ENCODE measurements at places on chromosomes 5 and 9. TPM values are rescaled to one million over a fixed set of nuclear protein-coding genes. Genes with fewer than 3 reads are reported as not detected.

DNA sequence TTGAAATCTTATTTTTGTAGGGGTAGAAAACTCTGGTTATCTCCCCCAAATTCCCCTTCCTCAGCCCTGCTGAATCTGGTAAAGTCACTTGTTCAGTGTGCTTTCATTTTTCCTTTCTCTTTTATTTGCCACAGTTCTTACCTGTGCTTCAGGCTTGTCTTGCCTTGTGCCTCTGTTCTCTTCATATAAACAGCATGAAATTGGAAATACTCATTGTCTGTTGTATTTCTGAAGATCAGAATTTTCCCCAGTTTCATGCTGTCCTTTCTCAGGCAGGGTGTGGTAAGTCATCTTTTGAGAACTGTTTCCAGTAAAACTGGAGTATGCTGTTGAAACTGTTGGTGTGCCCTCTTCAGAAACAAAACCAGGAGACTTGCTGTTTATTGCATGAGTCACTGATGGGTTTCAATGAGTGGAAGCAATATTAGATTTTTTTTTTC is 7.0 kb downstream of the PAM start:
- DNase-seq, result peak; percentile 69

- DNase-seq, result no peak
These were observed 110.2 kb upstream of the LMX1B start for GRCh38 chr9:126503333-126504085.

DNA sequence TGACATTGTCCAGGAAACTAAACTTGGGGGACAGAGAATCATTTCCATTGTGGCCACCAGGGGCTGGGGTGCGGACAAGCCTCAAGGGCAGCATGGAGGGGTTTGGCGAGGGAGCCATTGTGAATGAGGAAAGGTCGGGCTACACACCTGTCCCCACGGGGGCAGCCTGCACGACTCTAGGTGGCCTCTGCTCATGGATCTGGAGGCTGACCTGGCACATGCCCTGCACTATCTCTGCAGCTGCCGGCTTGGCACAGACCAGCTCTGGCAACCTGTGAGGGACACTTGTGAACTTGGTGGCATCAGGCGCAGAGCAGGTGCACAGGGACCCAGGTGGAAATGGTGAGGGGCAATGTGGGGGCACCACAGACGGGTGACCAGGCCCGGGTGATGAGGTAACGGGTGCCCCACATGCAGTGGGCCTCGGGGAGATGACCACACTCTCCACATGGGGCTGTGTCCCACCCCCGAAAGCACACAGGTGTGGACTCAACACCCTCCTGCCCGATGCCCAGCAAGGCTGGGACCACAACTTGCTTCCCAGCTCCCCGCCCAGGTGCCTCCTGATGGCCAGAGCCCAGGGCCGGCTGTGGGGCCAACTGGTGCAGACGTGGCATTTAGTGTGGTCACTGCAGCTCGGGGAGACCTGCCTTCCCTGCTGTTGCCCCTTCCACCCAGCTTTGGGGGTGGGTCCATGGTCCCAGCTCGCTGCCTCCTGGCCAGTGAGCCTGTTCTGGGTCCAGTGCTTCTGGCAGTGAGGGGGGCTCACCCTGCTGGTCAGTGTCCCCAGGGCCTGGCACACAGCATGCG is 60.9 kb upstream of the UBAC1 start:
- no peak for DNase-seq

- no peak for DNase-seq
These were observed 190.9 kb downstream of the FSTL4 start for GRCh38 chr5:133421394-133421793.

DNA sequence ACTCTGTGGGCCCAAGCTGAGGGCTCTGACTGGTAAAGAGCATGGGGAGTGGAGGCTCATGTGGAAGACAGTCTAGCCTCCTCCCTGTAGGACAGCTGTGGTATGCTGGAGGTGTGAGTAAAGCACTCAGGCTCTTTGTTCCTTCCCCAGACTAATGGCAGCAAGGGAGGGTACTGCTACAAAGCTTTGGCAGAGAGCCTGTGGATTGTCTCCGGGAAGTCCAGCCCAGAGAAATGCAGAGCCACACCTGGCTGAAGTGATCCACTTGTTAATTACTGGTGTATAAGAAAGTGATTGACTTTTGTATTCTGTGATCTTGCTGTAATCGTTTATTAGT is 161.7 kb downstream of the OXCT1 start:
- no peak for DNase-seq

DNA sequence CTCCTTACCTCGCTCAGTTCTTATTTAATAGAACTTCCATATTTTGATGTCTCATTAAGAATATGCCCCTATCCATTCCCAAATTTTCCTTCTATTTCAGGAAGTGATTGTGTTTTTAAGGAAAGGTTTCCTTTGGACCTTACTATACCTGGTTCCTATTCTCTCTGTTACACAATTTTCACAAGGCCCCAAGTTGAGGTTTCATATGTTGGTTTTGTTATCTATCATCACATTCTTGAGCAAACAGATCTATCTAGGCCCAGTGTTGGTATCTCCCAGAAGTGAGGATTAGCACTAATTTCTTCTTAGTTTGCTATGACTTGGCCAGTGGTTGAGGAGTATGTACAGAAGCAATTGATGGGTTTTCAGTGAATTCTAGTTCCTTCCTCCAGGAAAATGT is 41.5 kb downstream of the ALG2 start:
- DNase-seq, result no peak

DNA sequence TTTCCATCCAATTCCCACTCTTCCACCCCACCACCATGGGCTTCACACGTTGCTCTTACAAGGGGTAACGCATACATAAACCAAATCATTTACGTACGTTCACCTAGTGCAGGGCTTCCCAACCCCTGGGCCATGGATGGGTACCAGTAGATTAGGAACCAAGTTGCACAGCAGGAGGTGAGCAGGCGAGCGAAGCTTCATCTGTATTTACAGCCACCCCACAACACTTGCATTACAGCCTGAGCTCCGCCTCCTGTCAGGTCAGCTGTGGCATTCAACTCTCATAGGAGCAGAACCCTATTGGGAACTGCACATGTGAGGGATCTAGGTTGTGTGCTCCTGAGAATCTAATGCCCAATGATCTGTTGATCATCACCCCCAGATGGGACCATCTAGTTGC is 82.3 kb downstream of the CEMIP2 start:
- no peak for DNase-seq

- DNase-seq, result no peak
These were observed 209.1 kb downstream of the ADGRV1 start for GRCh38 chr5:90767710-90768109.

DNA sequence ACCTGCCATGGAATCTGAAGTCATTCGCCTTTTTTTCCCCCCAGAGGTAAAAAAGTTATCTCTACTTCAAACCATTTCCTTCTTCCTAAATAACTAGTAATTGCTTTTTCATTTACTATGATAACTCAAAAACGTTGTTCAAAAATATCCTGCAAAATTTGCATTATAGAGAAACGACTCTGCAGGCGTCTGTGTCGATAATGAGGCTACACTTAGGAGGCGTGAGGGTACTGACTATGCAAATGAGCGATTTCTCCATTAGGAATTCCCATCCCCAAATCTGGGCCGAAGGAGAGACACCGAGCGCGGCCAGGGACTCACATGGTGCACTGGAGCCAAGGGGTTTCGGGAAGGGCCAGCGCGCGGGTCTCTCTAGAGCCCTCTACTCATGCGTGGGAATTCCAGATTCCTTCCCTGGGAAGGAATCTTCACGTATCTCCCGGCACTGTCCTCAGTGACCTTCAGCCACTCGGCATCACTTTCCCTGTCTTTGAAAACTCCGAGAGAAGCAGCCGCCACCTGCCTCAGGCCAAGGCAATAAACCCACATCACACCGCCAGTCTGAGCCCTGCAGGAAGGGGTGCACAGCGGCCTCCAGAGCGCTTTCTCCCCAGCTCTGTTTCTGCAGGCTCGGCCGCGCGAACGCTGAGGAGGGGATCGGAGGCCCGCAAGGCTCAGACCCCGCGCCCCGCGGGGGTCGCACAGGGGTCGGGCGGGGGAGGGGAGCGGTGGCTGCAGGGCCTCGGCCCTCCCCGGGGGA is 718 bp upstream of the DENND4C start:
- peak; percentile 90 for DNase-seq

DNA sequence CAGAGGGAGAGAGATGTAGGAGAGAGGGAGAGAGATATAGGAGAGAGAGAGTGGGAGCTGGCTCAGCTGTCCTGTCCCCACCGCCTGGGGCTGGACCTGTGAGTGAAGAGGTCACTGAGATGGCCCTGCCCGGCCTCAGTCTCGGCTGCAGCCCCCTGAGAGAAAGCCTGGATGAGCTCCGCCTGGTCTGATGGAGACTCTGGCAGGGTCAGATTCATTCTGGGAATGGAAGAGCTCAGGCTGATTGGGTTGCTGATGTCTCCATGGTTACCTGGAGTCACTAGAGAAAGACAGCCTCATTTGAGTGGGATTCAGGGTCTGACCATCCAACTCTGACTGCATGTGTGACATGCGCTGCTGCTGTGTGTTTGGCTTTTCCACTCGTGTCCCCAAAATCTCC is 27.1 kb upstream of the SEMA4D start:
- no peak for DNase-seq

GRCh38 chr5:163841-164240 is 27.5 kb upstream of the LRRC14B start:
- no peak for DNase-seq

GRCh38 chr9:133514460-133515239 is 10.1 kb downstream of the MYMK start:
- no peak for DNase-seq

DNA sequence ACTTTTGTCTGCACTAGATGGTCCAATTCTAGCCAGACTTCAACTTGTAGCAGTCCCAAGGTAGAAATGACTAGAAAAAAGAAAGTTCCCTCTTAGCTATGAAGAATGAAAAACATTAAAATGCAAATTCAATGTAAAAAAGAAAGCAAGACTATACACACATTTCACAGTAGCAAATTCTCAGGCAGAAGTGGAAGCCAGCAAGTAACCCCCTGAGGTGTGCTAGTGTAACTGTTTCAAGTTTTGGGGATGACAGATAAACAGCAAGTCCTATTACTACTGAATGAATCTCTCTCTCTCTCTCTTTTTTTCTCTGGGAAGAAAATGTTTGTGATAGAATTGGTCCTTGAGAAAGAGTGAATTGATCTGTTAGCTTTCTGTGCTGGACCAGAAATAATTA is 185.6 kb downstream of the EFNA5 start:
- DNase-seq, result no peak

DNA sequence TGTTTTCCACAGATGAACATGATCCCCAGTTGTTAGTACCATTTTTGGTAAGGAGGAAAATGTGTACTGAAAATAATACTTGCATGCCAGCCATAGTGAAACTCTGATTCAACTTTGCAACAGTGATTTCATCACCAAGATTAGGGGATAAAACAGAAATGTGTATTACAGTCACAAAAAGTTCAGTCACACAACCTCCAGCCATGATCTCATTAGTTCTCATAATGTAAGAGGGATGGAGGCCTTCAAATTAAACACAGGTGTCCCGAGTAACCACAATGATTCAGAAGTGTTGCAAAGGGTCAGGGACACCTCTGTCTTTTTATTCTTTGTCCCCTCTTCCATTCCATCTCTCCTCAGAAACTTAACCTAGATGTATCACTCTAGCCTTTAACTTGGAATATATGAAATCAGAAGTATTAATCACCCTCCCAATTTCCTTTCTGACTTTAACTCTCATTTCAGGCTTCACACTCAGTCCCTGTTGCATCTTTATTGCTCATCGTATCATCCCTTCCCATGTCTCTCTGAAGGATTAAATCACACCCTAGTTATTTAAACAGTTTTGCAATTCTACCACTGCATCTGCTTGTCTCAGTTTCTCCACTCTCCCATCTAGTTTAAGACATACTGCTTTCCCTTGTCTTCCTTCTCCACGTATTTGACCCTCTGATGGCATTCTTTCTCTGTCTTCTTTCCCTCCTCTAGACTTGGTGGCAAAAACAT is 291.2 kb downstream of the ADAMTS6 start:
- no peak for DNase-seq

GRCh38 chr9:112864403-112864802 is 26.3 kb downstream of the SLC46A2 start:
- no peak for DNase-seq

GRCh38 chr5:146337264-146337904 is 1.3 kb upstream of the POU4F3 start:
- no peak for DNase-seq

DNA sequence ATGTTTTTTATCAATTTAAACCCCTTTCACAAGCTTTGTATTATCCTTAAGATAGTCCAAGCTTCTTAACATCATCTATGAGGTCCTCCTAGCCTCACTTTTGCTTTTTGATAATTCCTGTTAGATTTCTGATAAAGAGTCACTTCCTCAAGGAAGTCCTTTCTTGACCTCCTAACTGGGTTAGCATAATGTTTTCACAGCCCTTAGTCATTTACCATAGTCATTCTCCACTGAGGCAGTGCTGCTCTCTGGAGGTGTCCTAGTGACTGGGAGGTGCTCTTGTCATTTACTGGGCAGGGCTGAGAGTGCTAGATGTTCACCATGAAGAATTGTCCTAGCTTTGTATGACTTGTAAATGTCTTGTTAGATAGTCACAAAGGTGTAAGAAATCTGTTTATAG is 26.4 kb downstream of the TNPO1 start:
- DNase-seq, result no peak

The C9orf152 gene
- not detected for total RNA-seq

The PPIP5K2 gene
- 46.3 TPM for total RNA-seq

The ZNF462 gene
- total RNA-seq, result 0.37 TPM

The SHC3 gene
- total RNA-seq, result not detected

The HACD4 gene
- 2.8 TPM for total RNA-seq

The DEPDC1B gene
- 20.5 TPM for total RNA-seq

All from activated CD4-positive, alpha-beta T cell treated with anti-CD3 and anti-CD28 coated beads, Interleukin-2, amount 10 ng/mL, durations not matched to agents 24 days and 14 days (primary cell).